ENCODE measurements at places on chromosomes 7 and 10.

- no peak for DNase-seq
Measured at GRCh38 chr7:116805100-116805544, 57.3 kb upstream of the CAPZA2 start.

GRCh38 chr7:42347616-42348015 is 110.6 kb upstream of the GLI3 start:
- no peak for DNase-seq

DNA sequence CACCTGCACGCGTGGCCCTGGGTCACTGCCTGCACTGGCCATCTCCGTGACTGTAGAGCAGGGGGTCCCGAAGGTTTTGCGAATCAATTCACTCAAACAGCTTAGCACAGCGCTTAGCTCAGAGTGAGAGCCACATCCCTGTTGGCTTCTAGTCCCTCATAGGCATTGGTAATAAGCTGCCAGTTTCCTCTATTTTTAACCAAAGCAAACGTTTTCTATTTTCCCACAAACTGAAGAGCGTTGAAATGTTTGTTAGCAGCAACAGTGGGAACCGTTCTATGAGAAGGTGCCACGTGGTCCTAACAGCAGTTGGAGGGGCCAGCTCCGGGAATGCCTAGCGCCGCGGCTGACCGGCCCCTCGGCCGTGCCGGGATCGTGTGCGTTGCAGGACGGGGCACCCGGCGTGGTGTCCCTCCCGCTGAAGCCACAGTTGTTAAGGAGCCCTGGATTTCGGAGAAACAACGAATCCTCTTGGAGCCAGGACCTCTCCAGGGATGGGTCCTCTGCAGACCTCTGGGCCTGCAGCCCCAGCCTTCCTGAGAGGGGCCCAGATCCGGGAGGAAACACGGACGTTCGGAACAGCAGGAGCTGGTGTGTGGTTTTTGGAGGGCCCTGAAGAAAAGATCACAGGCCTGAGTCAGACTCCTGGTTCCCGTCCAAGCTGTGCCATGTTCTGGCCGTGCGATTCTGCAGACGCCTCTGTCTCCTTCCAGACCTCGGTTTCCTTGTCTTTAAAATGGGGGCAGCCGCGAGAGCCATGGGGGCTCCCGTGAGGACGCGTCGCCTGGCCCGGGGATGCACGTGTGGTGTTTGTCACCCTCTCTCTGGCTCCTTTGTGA is 40.3 kb downstream of the FAM20C start:
- DNase-seq = peak; percentile 58

GRCh38 chr7:55877308-55877707 is 9.9 kb upstream of the ZNF713 start:
- no peak for DNase-seq

DNA sequence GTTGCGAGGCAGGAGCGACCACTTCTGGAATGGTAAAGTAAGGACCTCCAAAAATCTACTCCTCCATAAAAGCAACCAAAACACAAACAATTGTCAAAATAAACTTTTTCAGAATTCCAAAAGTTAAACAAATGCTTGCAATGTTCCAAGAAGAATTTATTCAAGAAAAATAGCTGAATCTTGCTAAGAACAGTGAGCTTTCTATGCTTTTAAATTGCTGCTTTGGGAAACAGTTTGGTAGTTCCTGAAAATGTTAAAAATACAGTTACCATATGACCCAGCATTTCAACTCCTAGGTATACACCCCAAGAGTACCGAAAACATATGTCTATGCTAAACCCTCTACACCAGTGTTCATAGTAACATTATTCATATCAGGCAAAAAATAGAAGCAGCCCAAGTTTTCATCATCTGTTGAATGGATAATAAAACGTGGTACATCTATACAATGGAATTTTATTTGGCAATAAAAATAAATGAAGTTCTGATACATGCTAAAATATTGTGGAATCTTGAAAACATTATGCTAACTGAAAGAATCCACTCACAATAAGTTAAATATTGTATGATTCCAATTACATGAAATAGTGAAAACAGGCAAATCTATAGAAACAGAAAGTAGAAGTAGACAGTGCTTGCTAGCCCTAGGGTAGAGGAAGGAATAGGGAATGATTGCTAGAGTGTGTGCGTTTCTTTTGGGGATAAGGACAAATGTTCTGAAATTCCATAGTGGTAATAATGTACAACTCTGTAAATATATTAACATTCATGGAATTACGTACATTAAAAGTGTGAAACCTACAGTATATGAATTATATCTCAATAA is 57.0 kb downstream of the LRRN3 start:
- no peak for DNase-seq

DNA sequence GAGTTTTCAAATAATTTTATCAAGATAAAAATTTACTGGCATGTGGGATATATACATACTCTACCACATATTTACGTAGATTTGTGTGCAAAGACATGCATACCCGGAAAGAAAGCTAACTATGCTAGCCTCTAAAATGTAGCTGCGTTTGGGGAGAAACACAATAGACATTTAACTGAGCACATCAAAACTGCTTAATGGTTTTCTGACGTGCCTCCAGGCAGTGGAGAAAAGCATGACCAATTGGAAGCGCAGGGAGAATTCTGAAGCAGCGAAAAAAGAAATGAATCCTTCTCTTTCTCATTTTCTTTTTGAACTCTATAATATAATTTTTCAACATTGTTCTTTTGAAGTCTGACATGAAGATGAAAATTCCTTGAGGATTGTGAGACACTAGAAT is 60.3 kb upstream of the LYZL1 start:
- no peak for DNase-seq

- DNase-seq = no peak
Measured at GRCh38 chr7:485188-486081, 34.2 kb downstream of the PDGFA start.

DNA sequence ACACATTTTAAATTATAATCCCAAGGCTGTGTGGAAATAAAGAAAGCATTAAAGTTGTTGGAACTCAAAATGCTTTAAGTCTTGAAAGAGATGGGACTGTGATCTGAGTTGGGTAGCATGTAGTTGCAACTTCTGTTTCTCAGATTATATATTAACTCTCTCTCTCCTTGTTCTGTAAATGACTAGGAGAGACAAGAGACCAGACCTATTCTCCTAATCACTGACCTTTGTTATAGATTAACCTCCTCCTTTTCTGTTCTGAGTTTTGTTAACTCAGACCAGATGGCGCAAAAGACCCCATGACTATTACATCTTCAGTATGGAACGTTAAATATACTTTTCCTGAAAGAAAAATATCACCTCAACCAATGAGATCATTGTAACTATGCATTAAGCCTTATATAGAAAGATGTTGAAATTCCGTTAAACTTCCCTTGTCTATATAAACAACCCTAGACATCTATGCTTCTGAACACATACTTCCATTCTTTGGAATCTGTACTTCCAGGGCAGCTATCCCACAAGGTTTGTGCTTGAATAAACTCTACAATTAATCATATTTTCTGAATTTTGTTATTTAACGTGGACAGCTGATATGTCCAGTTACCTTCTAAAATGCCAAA is 143.5 kb upstream of the TRIM24 start:
- DNase-seq = no peak

DNA sequence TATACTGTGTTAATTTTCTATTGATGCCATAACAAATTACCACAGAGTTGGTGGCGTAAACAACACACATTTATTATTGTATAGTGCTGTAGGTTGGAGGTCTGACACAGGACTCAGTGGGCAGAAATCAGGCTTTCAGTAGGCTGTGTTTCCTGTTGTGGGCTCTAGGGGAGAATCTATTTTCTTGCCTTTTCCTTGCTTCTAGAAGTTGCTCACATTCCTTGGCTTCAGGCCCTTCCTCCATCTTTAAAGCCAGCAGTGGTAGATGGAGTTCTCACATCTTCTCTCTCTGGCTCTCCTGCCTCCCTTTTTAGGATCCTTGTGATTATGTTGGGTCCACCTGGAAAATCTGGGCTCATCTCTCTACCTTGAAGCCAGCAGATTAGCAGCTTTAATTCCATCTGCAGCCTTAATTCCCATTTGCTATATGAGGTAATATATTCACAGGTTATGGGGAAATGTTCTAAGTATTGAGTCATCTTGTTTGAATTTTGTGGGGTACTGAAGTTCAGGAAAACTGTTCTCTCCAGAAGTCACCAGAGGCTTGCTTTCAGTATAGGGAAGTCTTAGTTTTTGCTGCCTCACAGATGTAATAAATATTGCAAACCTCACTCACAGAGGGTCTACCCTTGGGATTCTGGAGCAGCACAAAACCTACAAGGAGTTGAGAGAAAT is 38.9 kb downstream of the CCNY start:
- DNase-seq = no peak

DNA sequence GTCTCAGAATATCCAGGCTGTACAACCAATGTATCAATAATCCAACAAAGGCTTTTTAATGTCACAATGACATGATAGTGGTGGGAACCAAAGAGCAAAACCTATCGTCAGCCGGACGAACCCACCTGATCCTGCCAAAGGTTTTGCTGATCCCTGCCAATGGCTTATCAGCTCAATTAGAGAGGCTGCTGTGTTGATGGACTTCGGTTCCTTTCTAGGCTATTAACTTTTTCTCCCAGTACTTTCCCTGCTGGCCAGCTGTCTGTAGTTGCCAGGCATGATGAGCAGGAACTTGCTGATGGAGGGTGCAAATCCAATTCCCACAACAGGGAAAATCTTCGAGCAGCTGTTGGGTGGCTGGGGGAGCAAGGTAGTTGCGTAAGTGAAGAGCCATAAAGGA is 2.4 kb downstream of the LMOD2 start:
- no peak for DNase-seq

- no peak for DNase-seq
Measured at GRCh38 chr10:69803809-69804208, 2.1 kb downstream of the COL13A1 start.

DNA sequence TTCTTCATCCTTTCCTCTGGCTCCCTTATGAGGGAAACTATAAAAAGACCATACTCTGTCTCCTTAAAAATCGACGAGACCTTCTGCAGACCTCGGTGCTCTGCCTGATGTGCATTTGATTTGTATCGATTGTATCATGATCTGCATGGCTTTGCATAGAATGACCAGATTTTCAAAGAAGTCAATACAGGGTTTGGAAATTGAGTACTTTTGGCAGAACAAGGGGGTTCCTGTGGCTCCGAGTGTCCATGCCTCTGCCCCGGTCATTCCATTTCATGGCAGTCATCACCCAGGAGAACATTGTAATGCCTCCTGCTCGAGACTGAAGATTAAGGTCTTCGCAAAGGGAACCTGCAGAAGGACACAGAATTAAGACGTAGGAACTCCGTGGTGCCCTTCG is 685 bp downstream of the CASP2 start:
- no peak for DNase-seq

DNA sequence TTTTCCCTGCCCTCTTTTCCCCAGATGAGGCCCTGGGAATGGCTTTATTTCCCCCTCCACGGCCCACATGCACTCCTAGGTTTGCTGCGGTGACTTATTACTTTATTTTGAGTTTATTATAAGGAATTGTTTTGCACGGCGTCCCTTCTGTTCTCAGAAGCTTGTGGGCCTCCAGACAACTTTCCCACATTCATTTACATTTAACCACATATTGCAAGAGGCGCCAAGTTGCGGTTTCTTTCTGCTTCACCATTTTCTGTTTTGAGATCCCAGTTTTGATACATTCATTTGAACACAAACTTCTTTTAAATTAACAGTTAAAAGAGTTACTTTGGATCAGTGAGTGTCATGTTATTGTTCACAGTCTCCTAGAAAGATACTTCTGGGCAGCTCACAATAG is 532.5 kb upstream of the MGMT start:
- no peak for DNase-seq

DNA sequence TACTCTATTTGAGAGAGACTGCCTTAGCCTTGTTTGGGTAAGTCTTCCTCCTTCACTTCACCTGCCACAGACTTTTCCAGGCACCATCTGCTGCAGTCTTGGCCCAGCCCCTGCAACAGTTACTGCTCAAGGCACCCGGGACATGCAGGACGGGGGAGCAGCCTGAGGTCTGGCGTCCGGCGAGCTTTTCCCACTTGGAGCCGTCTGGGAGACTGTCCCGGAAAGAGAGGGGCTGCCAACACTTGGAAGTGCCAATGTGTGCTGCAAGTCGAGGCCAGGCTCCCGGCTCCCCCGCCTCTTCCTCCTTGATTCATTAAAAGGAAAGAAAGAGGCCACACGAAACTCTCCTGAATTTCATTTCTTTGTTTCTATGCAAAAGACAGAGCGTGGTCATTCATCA is 13.7 kb downstream of the HTRA1 start:
- no peak for DNase-seq

- no peak for DNase-seq
Measured at GRCh38 chr10:113161066-113161465, 211.0 kb downstream of the TCF7L2 start.

DNA sequence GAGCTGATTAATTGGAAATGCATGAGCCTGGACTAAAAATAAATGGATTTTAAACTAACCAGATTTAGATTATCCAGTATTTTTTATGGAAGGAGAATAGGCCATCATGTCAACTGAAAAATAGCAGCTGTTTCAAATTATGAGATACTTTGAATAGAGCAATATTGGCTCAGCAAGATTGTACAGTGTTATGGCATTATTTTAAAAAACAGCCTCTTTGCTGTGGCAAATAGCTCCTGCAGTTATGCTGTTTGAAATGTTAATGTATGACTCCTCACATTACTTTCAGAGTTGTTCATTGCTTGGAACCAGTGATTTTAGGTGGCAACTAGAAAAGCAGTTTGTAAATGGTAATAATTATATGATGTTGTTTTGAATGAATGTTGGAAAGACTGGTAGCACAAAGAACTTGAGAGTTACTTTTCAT is 244.5 kb downstream of the KIAA1217 start:
- no peak for DNase-seq

DNA sequence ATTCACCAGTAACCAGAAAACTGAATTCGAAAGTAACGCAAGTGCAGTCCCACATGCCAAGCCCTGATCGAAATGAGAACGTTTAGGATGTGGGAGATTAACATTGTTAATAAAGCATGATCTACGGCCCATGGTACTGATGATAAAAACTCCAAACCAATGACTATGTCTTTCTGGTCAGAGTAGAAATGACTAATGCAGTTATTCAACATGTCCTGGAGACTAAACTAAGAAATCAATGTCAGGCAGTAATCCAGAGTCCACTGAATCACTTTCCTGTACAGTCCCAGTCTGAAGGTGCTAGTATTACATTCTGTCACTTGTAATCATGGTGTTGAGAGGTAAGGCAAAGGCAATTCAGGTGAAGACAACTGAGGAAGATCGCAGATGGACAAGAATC is 14.4 kb downstream of the NPSR1 start:
- no peak for DNase-seq

- DNase-seq = no peak
Measured at GRCh38 chr10:110824152-110824441, 47.6 kb upstream of the PDCD4 start.

DNA sequence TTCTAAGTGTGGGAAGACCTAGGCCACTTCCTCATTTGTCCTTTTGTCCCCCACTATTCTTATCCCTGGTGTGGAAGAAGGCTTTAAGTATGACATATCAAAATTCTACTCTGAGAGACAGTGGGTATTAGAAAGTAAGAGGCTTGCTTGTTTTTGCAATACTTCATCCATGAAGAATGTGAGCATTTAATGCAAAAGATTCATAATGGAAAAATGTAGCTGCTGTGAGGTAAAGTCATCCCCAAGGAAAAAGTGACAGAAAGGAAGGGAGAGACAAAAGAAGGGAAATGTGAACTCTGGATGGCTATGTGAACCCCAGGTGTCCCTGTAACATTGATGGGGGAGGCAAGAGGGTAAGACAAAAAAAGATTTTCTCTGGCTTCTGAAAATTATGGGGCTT is 607.5 kb downstream of the SORCS1 start:
- no peak for DNase-seq

Measured in brain pericyte (primary cell).